Motor neuron (in vitro differentiated cells): ENCODE measurements at places on chromosomes 12 and 14.

GRCh38 chr14:67666750-67667449, 7.5 kb downstream of the VTI1B start:
- no peak for ATAC-seq

- no peak for ATAC-seq
Observed at GRCh38 chr14:85063747-85064146, 466.2 kb upstream of the FLRT2 start.

- ATAC-seq: no peak
Observed at GRCh38 chr12:115209230-115209629, 525.3 kb upstream of the TBX3 start.

GRCh38 chr14:54116972-54117371, 160.3 kb upstream of the BMP4 start:
- ATAC-seq: no peak

GRCh38 chr12:28550757-28551704, 360.8 kb downstream of the CCDC91 start:
- ATAC-seq: no peak
